AG10803 (cell line): ENCODE measurements at places on chromosomes 5 and 9.
A peak's percentile ranks its signal among the peaks of the same experiment; 100 is the strongest.

- no peak for DNase-seq
These were observed 616.0 kb upstream of the EDIL3 start for GRCh38 chr5:85000671-85001070.

- DNase-seq, result no peak
These were observed 182.9 kb downstream of the AOPEP start for GRCh38 chr9:94909250-94909894.

- no peak for DNase-seq
These were observed 498.0 kb downstream of the PRDM9 start for GRCh38 chr5:24005384-24005783.

GRCh38 chr9:115808108-115808507 is 345.5 kb upstream of the PAPPA start:
- no peak for DNase-seq

DNA sequence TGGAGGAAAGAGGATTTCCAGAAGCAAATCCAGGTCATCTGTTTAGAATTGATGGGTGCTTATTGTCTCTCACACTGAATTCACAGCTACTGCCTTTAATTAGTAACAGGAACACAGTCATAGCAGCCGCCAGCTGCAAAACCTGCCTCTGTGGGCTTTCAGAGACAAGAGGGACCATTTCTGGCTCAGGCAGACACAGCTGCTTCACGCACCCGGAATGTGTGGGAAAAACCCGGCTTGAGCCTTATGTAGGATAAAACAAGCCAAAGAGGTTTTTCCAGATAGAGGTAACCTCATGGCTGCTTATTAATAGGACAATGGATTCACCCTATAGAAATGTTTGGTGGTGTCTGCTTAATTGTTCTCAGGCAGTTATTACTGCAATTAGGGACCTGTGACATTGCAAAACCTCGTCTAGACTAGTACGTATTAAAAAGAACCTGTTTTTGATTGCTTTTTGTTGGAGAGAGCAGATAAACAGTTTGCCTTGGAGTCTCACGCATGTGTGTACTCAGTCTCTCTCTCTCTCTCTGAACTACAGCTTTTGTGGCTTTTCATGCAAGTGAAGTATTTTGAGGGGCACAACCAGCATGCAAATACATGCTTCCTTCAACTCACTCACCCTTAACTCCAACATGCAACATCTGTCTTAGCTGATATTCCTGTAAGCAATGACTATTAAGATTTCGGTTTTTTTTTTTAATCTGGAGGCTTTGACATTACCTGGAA is 302.7 kb downstream of the PLK2 start:
- DNase-seq, result peak; percentile 77

DNA sequence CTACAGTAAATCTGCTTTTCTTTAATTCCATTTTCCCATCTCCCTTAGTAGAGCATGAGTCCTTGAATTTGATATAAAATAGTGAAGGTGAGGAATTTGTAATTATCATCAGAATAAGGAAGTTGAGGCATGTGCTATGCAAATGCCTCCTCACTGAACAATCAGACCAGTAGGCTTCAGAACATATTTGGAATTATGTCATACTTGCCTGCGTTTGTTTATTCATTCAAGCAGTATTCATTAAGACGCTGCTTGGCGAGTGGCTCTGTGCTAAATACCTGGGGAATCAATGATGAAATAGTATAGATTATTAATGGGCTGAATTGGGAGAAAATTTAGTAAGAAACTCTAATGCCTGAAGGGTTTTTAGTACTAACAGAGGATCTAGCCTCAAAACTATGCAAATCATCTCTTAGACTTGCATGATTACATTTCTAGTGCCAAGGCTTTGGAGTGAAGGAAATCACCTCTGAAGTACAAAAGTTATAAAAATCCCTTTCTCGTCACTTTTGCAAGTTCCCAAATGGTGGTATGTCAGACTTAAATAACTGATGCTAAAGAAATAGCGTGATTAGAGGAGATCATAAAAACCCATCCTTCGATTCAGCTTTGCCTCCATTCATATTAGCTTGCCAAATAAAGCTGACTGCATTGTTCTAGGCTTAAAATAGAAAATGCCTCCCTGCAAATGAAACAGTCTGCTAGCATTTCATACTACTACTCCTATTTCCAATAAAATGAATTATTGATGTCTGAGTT is 141.7 kb downstream of the PCSK5 start:
- DNase-seq, result no peak

DNA sequence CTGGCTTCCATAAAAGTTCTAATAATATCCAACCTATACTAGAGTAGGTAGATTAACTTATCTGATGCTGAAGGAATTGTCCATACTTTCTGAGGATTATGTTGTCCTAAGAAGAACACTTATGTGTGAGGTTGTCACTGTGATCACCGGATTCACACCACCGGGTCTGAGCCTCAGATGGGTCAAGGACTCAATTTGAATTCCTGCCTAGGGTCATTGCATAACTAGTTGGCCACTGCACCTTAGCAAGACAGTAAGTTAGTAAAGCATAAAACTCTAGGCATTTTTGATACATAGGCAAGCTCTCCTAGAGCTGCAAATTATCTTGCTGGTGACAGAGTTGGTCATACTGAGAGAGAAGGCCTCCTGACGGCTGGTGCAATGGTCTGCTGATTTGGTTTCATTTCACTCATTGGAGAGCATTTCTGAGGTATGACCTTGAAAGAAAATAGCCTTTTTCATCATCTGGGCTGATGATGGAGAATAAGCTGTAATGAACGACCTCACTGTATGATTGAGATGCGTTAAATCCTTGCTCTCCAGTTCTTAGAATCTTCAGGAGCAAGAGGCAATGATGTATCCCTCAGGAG is 72.0 kb upstream of the CKMT2 start:
- no peak for DNase-seq

- no peak for DNase-seq
These were observed 2055.0 kb upstream of the ACO1 start for GRCh38 chr9:30329431-30329830.

- no peak for DNase-seq
These were observed 197.1 kb downstream of the CDH18 start for GRCh38 chr5:19790829-19791466.

DNA sequence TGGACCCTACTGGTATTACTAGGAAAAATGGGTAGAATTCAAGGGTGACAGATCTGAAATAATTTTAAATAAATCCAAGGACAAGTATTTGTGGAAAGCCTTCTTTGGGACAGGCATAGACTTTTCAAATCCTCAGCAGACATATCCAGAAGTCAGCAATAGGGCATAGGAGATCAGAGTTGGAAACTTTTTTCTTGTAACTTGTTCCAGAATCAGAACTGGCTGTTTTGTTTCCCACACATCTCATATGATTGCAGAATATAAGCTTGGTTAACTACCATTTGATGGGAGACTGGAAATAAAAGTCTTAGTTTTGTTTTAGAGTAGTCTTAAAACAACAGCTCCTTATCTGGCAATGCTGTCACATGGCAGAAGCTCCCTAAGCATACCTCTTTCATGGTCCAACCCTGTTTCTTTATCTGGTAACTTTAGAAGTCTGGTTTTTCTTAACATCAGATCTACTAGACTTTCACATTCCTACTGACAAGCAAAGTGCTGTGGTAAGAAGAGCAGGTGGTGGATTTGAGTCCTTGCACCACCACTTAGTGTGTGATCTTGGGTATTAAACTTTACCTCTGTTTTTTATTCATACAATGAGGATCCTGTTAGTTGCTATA is 25.1 kb downstream of the XRCC4 start:
- no peak for DNase-seq

DNA sequence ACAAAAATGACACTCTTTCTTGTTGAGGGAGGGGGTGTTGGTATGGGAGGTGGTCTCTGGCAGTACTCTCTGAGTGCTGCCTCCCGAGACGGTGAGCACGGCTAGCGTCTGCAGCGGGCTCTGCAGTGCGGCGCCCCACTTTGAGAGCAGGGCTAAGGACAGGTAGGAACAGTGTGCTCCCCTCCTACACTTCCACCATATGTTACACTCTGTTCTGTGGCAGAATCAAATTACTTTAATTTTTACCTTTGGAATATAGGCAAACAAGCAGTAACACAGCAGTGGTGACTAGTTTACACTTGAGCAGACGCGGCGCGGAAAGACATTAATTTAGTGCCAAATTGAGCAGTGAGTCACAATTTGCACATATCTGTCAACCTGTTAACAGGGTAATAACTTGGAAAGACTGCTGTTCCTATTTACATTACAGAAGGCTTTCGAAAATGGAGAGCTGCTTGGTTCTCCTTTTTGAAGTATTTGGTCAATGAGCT is 136.3 kb downstream of the MED27 start:
- no peak for DNase-seq

DNA sequence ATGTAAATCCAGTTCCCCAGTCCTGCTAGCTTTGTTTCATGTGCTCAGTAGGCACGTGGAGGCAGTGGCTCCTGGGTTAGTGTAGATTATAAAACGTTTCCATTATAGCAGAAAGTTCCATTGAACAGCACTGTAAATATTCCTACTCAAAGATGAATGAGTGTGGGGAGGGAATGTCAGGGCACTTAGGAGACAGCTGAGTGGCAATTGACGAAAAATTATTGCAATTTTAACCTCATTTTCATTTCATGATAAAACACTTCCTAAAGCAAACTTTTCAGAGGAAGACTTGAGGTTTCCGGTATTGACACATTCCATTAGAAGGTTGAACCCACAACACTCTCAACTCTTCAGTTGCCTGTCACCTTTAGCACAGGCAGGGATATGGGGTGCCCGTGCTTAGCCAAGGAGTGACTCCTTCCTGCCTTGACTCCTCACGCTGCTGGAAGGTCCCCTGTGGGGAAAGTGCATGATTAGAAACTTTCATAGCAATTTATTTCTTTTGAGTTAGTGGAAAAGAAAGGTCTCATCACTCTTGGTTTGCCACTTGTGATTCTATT is 41.2 kb downstream of the SLC46A2 start:
- no peak for DNase-seq

- DNase-seq, result no peak
These were observed 19.7 kb upstream of the GRIA1 start for GRCh38 chr5:153470736-153471135.

GRCh38 chr9:98691890-98692289 is 16.8 kb downstream of the GABBR2 start:
- DNase-seq, result no peak

DNA sequence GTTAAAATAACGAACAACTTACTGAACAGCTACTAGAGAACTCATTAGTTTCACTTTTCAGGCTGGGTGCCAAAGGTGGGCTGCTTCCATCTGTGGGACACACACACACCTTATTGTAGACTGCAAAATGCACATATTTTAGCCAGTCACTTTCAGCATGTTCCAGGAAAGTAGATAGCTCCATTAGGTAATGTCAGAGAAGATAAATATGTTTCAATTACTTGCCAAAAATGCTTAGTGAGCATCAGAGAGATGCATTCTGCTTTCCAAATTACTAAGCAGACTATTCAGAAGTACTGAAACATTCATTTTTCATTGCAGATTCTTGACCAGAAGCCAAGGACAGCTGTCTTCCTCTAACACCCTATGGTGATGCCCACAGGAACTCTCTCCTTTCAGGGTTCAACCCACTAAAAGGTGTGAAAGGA is 56.2 kb upstream of the APC start:
- DNase-seq, result peak; percentile 82

- no peak for DNase-seq
These were observed 296.0 kb upstream of the KCNN2 start for GRCh38 chr5:114065912-114066311.

- DNase-seq, result peak; percentile 62
These were observed 80.8 kb downstream of the LMNB1 start for GRCh38 chr5:126857472-126858410.

DNA sequence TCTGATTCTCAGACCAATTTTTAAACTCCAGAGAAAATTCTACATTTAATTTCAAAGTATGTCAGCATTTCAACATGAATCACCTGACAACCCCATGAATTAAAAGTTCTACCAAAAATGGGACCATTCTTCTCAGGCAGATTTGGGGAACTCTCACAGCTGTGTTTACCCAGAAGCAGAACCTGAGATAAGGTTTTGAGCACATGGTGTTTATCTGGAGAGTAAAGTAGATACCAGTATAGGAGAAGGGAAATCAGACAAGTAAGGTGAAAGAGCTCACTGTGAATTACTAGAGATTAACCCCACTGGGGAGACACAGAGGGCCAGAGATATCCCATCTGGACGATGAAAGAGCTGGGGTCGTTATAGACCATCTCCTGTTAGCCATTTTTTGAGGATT is 729.1 kb downstream of the DNAH5 start:
- no peak for DNase-seq

GRCh38 chr5:132024789-132025402 is 13.4 kb upstream of the ACSL6 start:
- DNase-seq, result no peak

DNA sequence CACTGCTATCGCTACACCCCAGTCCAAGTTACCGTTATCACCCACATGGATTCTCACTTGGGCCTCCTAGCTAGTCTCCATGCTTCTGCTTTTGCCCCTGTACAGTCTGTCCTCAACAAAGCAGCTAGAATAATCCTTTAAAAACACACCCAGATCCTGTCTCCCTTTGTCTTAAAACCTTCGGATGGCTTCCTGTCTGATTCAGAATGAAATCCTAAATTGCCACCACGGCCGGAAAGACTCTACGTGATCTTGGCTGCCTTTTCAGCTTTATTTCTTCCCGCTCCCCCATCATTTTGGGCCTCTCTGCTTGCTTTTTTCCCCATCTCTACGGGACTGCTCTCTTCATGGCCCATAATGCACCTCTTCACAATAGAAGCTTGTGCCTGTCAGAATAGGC is 33.4 kb downstream of the GDNF start:
- DNase-seq, result no peak

- DNase-seq, result no peak
These were observed 167.6 kb upstream of the TUSC1 start for GRCh38 chr9:25845867-25846266.

GRCh38 chr5:140540227-140540626 is 7.2 kb upstream of the EIF4EBP3 start:
- no peak for DNase-seq

- DNase-seq, result no peak
These were observed 71.9 kb downstream of the ACTL7B start for GRCh38 chr9:108783731-108784495.

DNA sequence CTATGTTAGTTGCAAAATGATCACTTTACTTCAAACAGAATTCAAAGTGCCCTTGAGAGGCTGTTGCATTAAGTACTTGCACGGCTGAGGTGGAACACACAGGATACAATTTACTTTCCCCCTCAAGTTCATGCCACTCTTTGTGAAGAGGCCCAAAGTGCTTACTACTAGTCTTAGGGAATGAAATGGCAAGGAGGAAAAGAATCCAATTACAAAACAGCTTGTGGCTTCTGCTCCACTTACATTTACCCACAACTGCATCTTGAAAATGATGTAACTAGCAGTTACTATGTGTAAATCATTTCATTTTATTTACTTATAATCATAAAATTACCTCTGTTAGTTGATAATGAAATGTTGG is 14.6 kb downstream of the FOXD1 start:
- DNase-seq, result peak; percentile 90

GRCh38 chr5:61800450-61800849 is 468.4 kb downstream of the ZSWIM6 start:
- no peak for DNase-seq
